HS-27A (cell line): ENCODE measurements at places on chromosomes 5 and 9.

- peak; percentile 35 for DNase-seq
Observed at GRCh38 chr5:5419291-5420210, 2.9 kb upstream of the ICE1 start.

- DNase-seq: no peak
Observed at GRCh38 chr5:82336226-82336958, 58.2 kb upstream of the RPS23 start.

DNA sequence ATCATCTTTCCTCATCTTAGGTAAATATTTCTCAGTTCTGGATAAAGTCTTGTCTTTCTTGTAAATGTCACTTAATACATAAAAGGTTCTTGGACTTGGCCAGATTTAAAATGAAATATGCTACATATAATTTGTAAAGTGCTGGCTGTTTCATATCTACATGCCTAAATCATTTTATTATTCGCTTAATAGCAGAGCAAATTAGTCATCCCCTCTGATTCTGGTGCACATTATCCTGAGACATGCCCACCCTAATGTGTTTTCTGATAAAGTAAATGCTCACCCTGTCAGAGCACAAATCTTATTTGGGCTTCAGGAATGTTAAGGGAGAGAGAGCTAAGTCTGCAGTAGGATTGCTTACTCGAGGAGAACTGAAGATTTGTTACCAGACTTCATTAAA, 166.5 kb upstream of the IZUMO3 start:
- no peak for DNase-seq

GRCh38 chr5:6899221-6899620, 186.0 kb downstream of the TENT4A start:
- no peak for DNase-seq

DNA sequence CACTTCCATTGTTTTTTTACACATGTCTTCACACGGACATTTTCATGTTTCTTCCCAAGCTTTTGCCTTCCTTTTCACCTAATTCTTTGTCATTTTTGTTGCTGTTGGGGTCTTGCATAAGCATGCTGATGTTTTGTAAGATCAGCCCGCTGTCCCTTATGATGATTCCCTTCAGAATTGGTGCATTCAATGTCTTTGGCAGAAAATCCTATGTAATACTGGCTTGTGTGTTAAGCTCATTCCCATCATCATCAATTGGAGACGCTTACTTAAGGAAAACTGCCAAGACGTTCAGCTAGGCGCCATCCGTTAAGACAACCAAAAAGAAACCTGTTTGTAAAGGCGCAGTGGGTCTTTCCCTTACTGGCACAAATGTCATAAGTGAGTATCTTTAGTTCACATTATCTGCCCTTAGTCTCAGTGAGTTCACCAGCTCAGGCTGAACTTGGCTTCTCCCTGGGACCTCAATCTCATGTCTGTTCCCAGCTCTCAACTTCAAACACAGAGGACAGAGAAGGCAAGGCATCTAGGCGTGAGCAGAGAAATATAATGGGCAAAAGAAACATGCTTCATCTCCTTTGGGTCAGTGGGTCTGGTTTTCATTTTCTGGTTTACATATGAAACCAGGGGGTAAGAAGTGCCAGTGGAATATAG, 97.9 kb downstream of the EFNA5 start:
- no peak for DNase-seq

DNA sequence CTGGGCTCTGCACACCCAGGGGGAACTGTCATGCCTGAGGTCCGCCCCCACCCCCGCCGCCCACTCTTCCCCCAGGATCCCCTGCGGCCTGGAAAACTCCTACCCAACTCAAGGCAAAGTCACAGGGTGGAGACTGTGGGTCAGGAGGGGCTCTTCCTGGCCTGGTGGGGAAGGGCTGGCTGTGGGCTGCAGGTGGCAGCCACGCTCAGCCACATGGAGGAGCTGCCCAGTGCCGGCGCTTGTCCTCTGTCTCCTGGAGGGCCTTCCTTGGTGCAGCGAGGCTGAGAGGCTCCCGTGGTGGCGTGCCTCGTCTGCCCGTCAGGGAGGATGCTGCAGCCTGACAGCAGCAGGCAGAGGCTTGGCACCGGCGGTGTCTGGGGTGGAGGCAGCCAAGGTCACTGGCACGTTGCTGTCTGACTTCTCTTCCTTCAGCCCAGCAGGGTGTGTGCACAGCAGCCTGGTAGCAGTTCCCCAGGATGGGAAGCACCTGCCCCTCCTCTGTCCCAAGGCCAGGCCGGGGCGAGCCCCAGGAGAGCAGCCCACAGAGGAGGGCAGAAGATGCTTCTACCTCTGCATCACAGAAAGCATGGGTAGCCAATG, 78.1 kb downstream of the ADAMTS2 start:
- no peak for DNase-seq

DNA sequence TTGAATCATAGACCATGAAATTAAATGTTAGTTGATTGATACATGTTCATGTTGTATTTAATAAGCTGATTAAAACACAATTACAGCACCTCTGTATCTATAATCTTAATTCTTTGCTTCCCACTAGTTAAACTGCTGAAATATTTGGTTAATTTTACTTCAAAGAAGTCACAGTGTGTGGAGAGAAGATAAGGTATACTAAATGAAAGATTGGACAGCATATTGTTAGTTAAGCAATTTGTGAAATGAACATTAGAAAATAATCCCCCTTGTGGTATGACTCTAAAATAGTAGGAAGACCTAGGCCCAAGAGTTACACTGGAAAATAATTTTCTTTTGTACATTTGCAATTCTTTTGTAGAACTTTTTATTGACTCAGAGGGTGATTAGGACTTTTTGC, 30.3 kb downstream of the MAN2A1 start:
- no peak for DNase-seq

GRCh38 chr9:92308893-92309292, 15.4 kb upstream of the IARS1 start:
- no peak for DNase-seq

DNA sequence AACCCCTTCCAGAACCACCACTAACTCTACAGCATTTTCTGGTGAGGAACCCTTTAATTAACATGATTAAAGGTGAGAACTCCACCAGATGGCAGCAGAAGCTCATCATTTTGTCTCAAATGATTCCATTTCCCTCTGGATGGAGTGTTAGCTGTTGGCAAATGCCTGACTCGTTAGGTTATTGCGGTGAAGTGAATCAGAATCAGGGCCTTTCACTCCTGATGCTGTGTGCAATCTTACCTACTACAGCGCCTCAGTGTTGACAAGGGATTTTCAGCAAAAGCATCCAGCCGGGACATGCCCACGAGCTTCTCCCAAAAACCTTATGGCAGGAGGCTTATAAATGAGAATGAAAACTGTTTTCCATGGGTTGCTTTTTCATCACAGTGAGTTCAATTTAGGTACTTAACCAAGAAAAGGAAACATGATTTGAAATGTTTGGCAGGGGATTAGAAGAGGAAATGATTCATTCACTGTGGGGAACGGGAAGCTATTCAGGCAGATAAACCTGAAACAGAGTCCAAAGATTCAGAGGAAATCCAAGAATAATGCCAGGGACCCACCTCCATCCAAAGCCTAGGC, 48.0 kb upstream of the CAST start:
- DNase-seq: peak; percentile 68

GRCh38 chr9:30982301-30982700, 1402.1 kb upstream of the ACO1 start:
- no peak for DNase-seq

- DNase-seq: no peak
Observed at GRCh38 chr5:30891660-30892059, 301.8 kb upstream of the CDH6 start.

GRCh38 chr5:99129768-99130501, 201.1 kb upstream of the CHD1 start:
- no peak for DNase-seq

GRCh38 chr5:83785176-83785668, 64.6 kb upstream of the HAPLN1 start:
- DNase-seq: no peak

DNA sequence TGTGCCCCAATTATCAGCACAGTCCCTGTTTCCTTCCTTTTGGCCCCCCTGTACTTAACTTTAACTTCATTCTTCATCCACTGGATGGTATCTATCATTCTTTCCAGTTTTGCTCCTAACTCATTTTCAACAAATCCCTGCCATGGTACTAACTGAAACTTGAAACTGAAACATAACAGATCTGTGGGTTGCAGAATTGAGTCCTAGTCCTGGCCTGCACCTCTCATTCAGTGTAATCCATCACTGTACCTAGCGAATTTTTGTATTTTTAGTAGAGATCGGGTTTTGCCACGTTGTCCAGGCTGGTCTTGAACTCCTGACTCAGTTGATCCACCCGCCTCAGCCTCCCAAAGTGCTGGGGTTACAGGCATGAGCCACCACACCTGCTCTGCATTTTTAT, 15.3 kb upstream of the PIK3R1 start:
- no peak for DNase-seq

DNA sequence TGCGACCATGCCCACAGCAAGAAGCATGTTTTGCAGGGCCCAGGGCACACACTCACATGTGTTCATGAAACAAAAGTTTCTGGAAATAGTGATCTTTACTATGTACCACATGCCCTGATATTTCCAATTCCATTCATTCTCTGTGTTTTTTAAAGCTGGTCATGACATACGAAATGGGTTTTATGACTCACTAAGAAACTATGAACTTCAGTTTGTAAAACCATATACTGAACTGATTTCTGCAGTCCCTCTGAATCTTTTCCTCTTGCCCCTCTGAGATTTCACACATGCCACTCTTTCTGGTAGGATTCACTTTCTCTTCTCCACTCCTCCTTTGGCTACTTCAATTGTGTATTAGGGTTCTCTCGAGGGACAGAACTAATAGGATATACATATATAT, 416.1 kb upstream of the TRPC7 start:
- DNase-seq: no peak

- DNase-seq: no peak
Observed at GRCh38 chr9:132723809-132724208, 53.5 kb downstream of the GTF3C4 start.

GRCh38 chr5:173868096-173868880, 19.9 kb upstream of the CPEB4 start:
- no peak for DNase-seq

DNA sequence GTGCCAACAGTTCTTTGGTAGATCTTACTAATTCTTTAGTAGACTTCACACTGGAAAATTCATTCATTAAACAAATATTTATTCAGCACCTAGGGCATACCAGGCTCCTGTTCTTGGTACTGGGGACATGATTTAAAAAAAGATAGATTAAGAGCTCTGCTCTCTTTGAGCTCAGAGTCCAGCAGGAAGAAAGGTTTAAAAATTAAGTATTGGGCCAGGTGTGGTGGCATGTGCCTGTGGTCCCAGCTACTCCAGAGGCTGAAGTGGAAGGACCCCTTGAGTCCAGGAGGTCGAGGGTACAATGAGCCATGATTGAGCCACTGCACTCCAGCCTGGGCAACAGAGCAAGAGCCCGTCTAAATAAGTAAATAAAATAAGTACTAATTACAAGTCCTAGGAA, 41.4 kb downstream of the ENC1 start:
- DNase-seq: no peak

DNA sequence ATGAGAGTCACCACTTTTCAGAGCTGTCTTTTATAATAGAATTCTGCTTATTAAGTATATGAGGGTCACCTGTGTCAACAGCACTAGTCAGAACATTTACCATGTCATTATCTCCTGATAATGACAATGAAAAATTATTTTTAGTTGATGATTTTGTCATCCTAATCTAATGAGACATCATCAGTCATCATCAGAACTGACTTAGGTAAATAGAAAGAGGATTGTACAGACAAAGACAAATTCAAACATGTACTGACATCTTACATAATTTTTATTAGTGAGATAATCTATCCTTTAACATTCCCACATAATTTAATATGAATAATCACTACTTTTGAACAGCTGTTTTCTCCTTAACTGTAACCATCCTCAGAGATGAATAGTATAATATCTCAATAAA, 22.6 kb downstream of the CDH9 start:
- no peak for DNase-seq

GRCh38 chr5:162323466-162323865, 255.9 kb downstream of the GABRG2 start:
- no peak for DNase-seq

- no peak for DNase-seq
Observed at GRCh38 chr5:139708877-139709581, 60.9 kb downstream of the CXXC5 start.
